ENCODE measurements at places on chromosomes 5 and 9. TPM values are rescaled to one million over a fixed set of nuclear protein-coding genes. Genes with fewer than 3 reads are reported as not detected.

Gene TNFSF15
- polyA plus RNA-seq = 8.0 TPM

GRCh38 chr9:88782931-88783710 lies 208.1 kb upstream of the S1PR3 start:
- no peak for DNase-seq

Gene GLRA1
- not detected for polyA plus RNA-seq

GRCh38 chr9:38690574-38690973 lies 29.4 kb downstream of the FAM240B start:
- DNase-seq = no peak

Gene GFI1B
- 0.87 TPM for polyA plus RNA-seq

GRCh38 chr5:6485441-6485840 lies 36.8 kb downstream of the UBE2QL1 start:
- DNase-seq = no peak

DNA sequence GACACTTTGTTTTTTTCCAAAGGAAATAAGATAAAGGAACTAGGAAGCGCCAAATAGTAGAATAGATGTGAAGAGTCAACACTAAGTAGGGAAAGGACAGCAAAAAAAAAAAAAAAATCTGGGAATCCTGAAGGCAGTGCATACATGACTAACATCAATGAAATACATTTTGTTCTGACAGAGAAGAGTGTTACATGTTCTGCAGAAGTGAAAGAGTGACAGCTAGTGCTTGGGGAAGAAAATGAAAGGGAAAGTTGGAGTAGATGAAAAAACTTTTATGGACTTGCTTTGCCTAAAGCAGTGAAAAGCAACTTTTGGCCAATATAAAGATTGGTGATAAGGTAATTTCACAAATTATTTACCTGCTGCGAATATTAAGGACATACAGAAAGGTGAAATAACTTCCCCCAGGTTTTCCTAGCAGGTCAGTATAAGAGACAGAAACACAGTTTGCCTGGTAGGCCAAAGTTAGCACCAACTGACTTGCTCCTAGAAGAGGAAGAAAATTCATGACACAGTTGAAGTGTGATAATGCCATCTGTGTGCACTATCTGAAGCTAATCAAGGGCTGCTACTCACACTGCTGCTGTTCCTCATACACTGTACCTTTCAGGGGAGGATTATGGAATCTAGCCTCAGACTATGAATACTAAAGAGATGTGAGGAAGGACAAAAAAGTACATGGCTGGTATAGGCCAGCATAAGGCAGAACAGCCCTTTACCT lies 38.6 kb downstream of the RANBP6 start:
- no peak for DNase-seq

DNA sequence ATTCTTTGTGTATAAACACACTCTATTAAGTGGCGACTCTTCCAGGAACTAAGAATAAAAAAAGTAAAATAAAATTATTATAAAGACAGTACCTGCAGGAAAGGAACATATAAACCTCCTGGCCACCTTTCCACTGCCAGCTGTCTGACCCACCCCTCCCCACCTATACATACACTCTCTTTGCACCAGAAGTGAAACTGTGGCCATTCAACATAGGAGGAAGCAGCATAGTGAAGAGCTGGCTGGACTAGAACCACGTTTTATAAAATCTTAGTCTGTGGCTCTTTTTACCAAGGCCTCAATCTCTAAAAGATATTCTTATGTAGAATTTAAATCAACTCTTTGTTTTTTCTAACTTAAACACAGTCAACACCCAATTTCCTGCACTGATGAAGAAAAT lies 289.6 kb downstream of the GABRB2 start:
- no peak for DNase-seq

DNA sequence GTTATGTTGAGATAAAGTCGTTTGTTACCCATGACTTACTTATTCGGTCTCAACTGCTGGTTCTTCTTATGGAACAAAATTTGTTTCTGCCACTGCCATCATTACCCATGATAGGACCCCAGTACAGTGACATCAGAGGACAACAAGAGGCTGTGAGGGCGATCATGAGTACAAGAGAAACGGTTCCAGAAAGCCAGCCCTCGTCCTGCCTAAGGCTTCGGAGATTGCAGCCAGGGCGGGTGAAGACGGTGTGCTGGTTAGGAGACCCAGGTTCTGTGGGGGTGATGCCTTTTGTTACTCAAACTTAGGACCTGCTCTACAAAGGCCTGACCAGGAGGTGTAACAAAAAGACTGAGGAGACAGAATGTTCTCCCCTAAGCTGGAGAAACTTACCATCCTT lies 10.9 kb downstream of the FYB1 start:
- no peak for DNase-seq

Gene AIF1L
- polyA plus RNA-seq = 376 TPM

DNA sequence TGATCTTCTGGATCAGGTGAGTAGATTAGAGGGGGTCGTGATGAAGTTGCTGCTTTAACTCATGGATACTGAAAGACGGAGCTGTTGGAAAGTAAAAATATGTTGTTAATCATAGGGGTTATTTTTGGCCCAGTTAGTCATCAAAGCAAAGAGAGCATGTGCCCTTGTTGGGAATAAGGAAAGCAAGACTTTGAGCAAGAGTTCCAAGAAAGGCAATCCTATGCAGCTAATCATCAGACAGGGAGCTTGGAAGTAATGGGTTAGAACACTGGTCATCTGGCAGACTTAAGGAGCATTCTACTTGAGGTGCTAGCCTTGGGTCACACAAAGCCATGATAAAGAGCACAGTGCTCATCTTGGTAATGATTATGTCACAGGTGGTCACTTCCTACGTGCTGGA lies 18.3 kb downstream of the ASPN start:
- no peak for DNase-seq

- no peak for DNase-seq
Observed at GRCh38 chr9:77020413-77021290, 1.2 kb downstream of the FOXB2 start.

- no peak for DNase-seq
Observed at GRCh38 chr5:14405267-14405666, 176.3 kb upstream of the OTULINL start.

DNA sequence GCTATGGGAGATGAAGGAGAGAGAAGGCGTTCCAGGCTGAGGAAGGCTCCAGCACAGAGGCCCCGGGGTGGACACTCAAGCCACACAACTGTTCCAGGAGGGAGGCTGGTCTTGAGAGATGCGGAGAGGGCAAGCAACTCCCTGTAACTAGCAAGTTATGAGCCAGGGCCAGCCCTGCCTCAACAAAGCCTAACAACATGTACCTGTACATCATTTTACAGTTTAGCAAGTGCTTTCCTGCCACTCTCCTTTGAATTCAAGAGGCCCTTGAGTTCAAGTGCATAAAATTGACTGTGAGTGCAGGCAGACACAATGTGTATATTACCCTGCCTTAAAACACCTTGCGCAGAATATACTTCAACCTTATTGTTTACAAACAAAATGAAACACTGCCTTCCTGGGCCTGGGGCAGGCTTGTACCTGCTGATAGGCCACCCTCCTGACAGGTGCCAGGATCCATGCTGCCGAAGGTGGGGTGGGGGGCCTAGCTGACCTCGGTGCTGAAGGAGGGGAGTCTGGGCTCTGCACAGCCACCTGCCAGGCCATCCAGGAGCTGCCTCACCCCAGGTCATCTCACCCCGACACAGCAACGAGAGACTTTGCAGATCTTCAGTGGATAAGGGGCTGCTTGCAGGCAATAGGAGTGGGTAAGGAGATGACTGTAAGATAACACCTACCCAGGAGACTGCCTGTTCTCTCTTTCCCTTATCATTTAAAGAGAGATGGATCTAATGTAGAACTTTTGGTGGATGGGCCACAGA lies 80.0 kb downstream of the PPARGC1B start:
- DNase-seq = no peak

- no peak for DNase-seq
Observed at GRCh38 chr5:149999359-149999758, 1.1 kb downstream of the TIGD6 start.

Gene PRSS3
- polyA plus RNA-seq = 1.4 TPM

DNA sequence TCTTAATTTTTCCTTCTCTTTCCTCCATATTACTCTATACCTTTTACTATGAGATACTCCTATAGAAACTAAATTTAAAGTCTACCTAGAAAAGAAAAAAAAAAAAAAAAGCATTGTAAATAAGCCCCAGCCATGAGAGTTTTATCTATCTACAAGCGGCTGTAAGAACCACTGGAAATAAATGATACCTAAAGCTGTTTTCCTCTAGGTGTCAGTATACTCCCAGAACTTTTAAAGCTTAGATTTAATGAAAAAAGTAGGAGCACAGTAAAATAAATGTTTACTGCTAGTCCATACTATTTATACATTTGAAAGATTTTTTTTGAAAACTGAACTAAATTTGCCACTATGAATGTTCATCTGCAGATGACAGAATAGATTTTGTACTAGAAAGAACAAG lies 26.2 kb downstream of the TYRP1 start:
- no peak for DNase-seq

Gene CDKN2AIPNL
- polyA plus RNA-seq = 30.8 TPM

Data from left renal cortex interstitium (tissue), 4 donors.